IPS DF 6.9 (cell line): ENCODE measurements at places on chromosomes 11 and 22.

DNA sequence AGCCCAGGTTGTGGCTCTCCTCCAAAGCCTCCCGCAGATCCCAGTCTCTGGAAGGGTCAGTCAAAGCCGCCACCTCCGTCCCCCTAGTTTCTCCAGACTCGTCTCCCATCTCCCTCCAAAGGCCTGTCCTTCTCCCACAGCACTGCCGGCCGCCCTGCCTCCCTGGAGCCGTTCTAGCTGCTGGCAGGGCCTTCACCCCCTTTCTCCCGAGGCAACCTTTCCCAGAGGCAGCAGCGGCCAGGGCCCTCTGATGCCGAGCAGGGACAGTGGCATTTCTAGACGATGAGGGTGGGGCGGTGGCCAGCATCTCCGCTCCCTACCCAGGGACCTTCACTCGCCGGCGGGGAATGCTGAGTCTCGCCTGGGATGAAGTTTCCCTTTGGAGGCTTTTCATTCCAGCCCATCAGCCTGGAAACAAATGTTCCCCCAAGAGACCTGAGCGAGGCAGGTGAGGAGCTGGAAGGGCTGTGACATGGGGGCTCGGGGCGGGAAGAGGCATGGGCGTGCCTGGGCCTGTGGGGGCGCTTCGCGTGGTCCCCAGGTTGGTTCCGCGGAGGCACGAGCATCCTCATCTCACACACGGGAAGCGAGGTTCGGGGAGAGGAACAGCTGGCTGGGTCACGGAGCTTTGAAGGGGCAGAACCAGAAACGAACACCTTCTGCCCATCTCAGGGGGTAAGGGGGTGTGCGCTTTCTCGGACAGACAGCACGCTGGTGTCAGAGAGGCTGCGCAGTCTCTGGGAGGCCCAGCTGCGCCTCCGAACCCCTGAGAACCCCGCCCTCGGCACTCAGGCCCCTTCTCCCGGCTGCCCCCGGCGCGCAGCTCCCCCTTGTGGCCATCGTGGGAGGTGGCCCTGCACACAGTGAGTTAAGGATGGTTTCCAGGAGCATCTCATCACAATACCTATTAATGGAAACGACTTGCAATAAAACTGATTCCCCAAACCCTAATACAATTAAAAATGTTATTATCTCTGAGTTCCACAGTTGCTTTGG lies 18.1 kb upstream of the KLHL35 start:
- DNase-seq: no peak

DNA sequence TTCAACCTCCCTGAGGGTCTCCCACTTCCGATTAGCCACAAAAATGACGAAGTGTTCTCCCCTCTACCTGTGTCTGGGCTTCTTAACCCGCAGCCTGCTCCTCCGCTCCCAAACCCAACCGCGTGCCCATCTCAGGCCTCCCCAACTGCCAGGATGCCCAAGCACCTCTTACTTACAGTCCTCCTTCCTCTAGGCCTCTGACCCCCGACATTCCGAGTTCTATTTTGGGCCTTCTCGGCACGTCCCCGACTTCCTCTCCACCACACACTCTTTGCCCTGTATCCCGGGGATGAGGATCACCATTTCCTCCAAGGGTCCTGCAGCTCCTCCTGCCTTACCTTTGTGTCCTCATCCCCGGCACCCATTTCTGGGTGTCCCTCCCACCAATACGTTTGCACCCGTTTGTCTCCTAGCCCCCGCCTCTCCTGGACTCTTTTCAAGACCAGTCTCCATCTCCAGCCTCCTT lies 388 bp upstream of the MUS81 start:
- DNase-seq: no peak

- DNase-seq: no peak
Observed at GRCh38 chr22:44316393-44317122, 3.8 kb upstream of the SHISAL1 start.

GRCh38 chr11:114079511-114080065 lies 20.1 kb downstream of the ZBTB16 start:
- DNase-seq: no peak

- no peak for DNase-seq
Observed at GRCh38 chr22:28891156-28891733, 7.9 kb downstream of the ZNRF3 start.

- no peak for DNase-seq
Observed at GRCh38 chr11:46207270-46207669, 70.2 kb upstream of the CREB3L1 start.

GRCh38 chr11:112255067-112255720 lies 5.5 kb downstream of the PLET1 start:
- no peak for DNase-seq

DNA sequence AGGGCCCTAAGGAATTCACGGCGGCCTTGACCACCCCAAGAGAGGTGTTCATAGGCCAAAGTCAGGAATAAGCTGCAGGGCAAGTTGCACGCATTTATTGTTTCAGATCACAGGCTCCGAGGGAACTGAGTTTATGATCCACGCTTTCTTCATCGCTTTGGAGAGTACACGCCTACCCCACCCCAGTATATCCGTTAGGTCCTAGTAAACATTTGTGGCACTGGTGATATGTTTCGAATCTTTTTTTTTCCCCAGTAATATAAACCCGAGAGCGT lies 805 bp downstream of the GANAB start:
- no peak for DNase-seq

- peak; percentile 29 for DNase-seq
Observed at GRCh38 chr11:96012086-96012824, 88.3 kb upstream of the MTMR2 start.

GRCh38 chr11:93487032-93487483 lies 56.1 kb downstream of the SMCO4 start:
- DNase-seq: no peak
